ENCODE measurements at places on chromosomes 13 and 19.

- peak; percentile 6 for DNase-seq
Measured at GRCh38 chr19:56367829-56368711, 25.3 kb downstream of the ZNF582 start.

DNA sequence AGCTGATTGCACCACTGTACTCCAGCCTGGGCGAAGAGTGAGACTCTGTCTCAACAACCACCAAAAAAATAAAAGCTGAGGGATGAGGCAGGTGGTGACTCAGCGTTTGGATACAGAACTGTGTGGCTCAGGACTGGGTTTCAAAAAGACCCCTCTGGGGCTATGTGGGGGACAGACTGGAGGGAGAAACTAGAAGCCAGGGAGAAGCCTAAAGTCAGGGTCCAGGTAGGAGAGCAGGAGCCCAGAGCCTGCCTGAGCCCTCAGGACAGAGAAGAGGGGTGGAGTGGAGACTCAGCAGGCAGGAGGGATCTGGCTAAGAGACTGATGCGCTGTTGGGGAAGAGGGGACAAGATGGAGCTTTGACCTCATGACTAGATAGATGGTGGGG, 1.8 kb upstream of the CD37 start:
- DNase-seq = no peak

DNA sequence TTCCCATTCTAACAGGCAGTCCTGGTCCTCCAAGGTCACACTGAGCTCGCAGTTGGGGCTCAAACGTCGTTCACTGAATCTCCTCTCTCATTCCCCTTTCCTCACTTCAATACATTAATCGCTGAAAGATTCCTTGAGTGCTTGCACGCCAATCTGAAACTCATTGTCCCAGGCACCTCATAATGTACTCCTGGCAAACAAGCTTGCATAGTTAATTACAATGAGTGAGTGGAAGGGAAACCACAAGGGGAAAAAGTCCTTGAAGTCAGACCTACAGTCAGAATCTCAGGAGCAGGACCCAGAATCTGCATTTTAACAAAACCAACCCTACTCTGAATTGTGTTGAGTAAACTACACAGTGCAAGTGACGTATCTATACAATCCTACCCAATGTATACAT, 86.9 kb downstream of the CRYL1 start:
- no peak for DNase-seq

DNA sequence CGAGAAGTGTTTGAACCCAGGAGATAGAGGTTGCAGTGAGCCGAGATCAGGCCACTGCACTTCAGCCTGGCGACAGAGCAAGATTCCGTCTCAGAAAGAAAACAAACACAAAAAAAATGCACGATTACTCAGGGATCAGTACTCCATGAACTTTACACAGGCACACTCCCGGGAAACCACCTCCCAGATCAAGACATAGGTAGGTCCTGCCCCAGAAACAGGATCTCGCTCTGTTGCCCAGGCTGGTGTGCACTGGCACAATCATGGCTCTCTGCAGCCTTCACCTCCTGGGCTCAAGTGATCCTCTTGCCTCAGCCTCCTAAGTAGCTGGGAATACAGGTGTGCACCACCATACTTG, 11.2 kb downstream of the VASP start:
- no peak for DNase-seq

DNA sequence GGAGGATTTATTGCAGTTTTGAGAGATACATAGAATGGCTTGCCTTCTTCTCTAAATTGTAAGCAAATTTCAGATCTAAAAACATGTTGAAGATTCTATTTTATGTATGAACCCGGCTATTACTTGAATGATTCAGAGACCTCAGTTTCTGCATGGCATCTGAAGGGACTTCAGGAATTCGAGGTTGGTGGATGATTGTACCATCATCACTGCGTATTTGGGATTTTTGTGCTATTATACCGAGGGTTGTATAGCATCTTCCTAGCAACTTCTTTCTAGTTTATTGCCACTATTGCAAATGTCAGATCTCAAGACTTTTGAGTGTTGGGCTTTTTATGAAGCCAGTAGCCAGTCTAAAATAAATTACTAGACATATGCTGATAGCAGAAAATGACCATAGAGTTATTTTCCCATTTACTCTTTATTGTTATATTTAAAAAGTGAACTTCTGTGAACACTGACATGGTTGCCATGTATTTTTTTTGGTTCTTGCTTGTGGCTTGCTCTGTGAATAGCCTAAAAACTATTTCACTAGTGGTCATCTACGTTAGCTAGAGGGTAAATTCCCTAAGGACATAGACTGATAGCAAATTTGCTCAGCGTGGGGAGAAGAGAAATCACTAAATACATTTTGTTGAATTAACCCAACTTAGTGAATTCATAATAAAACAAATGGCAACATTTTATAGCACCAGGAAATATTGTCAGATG, 70.6 kb upstream of the KLF12 start:
- DNase-seq = no peak

- DNase-seq = no peak
Measured at GRCh38 chr19:6802336-6803035, 30.0 kb downstream of the VAV1 start.

DNA sequence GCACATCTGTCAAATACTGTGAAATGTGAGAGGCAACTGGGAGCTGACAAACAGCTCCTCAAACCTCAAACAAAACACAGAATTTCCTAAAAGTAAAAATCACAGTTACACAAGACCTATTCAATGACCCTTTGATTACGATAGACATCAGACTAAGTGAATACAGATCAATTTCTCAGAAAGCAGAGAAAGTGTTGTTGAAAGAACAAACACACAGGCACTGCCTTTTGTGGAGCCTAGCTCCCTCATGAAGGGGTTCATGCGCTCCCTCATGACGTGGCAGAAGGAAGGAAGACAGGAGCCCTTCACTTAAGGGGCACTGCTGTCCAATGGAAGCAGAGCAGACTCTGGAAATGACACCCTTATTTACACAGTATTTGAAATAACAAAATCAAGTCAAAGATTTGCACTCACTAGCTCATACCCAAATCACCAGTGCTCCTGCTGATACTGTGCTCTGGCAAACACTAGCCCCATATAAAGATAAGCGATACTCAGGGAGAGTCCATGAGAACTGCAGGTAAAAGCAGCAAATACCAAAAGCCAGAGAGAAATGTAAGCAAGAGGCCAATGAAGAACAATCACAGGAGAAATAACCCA, 144.9 kb downstream of the KLF12 start:
- no peak for DNase-seq

- no peak for DNase-seq
Measured at GRCh38 chr13:77002590-77003190, 10.8 kb downstream of the CLN5 start.

DNA sequence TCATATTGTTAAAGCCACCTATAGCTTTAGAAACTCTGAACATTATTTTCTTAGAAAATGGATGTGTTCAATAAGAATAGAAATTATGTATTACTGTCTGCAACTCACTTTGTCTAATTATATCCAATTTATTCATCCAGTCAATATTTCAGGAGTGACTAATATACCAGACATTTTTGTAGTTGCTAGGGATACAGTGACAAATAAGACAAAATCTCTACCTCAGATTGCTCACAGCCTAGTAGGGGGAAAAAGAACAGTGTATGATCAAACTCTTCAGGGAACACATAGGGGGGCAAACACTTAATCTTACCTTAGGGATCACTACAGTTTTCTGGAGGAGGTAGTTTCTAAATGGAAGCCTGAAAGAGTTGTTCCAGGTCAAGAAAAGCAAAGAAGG, 8.6 kb downstream of the BRCA2 start:
- no peak for DNase-seq
